Breast epithelium (tissue), 4 donors: ENCODE measurements at places on chromosomes 2 and 18.
A peak's percentile ranks its signal among the peaks of the same experiment; 100 is the strongest.

DNA sequence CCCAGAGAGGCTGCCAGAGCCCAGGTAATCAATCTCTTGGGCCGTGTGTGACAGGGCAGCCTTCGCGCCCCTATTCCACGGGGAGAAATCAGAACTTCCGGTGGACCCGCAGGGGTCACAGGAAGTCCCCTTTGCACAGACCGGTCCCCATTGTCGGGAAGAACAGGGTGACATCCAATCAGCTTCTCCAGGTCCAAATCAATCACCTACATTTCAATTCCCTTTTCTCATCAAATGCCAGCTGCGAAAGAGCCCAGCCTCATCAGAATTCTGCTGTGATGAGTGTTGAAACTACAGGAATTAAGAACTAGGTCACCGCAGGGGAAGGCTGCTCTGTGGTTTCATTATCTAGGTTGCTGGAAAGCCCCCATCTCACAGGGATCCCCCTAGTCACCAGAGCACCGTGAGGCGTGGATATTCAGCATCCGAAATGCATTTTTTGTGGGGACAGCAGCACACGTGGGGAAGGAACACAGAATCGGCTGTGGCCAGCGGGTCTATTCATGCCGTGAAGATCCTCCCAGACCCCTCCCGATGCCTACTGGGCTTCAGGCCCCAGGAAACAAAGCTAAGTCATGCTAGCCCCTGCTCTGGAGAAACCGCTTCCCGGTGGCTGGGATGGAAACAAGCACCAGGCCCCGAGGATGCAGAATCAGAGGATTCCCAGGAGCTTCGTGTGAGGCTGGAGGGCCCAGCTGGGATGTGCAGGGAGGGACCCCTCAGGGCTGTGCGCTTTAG is 193.7 kb upstream of the ID2 start:
- no peak for DNase-seq

GRCh38 chr2:54471221-54471711 is 15.1 kb downstream of the SPTBN1 start:
- DNase-seq = no peak

- DNase-seq = no peak
Measured at GRCh38 chr2:143333168-143333791, 204.1 kb downstream of the ARHGAP15 start.

DNA sequence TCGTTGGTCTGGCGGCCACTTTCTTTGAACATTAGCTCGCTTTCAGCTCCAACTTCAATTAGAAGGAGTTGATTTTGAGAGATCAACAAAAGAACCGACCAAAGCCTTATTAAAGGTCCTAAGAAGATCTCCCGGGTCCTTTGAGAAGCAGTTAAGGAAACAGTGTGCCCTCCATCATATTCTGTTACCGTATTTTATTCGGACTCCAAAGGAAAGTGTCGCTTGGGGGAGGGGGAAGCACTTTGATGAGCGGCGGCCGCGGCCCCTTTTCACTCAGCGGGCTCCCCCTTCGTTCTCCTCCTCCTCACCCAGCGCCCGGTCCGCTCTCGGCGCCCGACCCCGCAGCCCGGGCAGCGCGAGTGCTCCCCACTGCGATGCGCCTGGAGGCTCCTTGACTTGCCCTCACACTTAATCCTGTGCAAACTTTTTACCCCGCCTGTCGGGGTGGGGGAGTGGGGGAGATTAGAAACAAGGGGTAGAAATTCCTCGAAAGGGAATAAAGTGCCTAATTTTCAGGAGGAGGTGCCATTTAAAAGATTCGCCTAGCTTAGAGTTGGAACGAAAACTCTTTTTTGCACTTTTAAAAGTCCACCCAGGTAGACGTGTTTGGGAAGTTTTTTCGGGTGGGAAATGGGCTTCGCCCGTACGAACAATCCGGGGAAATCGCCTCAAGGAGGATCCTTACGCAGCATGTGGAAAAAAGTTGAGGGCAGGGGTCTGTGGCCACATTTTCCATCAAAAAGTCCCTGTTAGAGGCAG is 1.2 kb upstream of the OTX1 start:
- DNase-seq = no peak

DNA sequence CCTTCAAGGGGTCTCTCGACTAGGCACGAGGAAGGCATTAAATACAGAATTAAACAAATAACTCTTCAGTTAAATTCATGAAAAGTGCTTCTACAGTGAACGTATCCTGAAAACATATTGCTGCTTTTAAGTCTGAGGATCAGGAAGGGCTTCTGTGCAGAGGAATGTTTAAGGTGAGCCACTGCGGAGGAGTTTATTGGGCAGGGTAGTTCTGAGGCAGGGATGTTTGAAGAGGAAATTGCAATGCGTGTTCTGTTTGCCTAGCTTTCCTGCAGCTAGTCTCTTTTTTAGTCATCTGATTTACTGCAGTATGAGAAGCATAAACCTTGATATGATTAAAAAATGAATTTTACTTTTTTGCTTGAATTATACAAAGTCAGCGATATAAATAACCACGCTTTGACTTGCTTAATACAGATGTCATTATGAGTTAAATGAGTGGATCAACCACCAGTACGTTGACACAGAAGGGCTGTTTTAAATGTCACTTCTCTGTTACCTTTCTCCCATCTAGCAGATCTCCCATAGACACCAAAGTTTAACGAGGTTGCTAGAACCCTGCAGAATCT is 98.7 kb downstream of the CTNNA2 start:
- DNase-seq = no peak

DNA sequence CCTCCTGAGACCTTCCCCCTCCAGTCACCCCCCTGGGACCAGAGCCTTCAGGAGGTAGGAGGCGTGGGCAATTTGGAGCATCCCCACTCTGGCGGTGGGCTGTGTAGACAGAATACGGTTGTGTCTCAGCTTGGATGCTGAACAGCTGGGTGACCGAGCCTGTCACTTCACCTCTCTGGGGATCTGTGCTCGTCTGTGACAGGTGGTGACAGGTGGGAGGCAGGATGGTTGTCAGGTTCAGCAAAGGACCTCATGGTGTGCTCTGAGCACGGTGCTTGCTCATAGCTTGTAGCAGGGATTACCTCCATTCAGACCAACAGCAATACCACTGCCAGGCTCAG is 186.5 kb upstream of the HS6ST1 start:
- no peak for DNase-seq

DNA sequence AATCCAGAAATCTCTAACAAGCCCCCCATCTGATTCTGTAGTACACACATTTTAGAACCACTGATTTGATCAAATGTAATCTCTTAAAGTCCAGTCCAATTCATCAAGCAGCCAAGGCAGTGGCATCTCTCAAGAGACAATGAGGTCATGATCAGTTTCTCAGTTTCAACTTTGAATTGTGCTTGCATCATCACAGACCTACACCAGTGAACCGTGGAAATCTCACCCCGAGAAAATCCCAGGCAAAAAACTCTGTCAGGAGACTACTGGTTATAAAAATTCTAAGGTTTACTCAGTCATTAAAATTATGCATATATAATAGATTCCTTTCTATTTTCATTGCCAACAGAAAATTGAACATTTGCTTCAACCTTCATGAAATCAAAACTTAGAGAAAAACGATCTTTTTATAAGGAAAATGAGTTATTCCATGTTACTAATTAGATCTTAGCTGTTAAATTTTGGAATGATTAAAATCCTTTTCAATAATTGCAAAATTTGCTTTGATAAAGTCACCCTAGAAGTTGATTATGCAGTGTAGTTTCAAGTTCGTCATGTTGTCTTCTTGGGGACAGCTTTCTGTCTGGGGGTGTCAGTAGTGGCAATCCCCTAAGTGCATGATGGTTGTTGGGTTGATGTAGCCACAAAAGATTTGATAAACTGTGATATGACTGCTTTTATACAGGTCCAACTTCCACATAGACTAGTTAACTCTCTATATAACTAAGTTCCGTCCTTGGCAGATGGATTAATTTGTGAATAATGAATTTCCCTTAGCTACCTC is 235.0 kb downstream of the CAMKMT start:
- no peak for DNase-seq

GRCh38 chr2:193549661-193550060 is 1354.9 kb upstream of the TMEFF2 start:
- DNase-seq = no peak

- no peak for DNase-seq
Measured at GRCh38 chr2:233228376-233228775, 23.1 kb upstream of the ATG16L1 start.

- DNase-seq = peak; percentile 57
Measured at GRCh38 chr2:24926602-24927252, 6.7 kb upstream of the ADCY3 start.

DNA sequence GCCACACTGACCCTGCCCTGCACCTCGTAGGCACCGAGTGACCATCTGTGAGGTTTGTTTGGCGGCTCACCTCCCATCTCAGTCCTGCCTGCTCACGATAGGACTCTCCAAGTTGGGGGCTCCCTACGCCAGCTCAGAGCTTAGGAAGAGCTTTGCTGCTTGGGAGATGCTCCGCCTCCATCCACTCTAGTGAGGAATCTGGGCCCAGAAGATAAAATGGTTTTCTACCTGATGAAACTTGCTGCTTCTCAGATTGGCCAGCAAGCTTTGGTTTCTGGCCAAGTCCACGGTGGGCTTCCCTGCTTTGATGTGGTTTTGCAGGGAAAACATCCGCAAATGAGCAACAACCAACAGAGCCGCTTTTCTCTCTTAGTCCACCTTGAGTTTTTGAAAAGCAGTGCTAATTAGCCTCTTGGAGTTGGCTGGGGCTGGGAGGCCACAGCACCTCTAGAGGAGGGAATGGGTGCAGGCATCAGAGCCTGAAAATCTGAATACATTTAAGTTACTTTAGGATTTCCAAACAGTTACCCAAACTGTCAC is 42.2 kb downstream of the THNSL2 start:
- DNase-seq = no peak
